ENCODE measurements at places on chromosomes 3 and 15. TPM values are rescaled to one million over a fixed set of nuclear protein-coding genes. Genes with fewer than 3 reads are reported as not detected.

The TTLL13 gene
- total RNA-seq = not detected

The ASB14 gene
- total RNA-seq = not detected

DNA sequence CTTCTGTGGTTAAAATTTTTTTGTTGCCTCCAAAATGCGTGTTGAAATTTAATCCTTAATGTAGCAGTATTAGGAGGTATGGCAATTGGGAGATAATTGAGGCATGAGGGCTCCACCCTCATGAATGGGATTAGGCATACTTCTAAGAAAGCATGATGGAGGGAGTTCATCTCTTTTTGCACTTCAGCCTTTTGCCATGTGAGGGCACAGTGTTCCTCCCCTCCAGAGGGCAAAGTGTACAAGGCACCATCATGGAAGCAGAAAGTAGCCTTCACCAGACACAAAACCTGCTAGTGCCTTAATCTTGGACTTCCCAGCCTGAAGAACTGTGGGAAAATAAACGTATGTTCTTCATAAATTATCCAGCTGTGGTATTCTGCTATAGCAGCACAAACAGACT, 429.5 kb downstream of the ZIC1 start:
- no peak for ATAC-seq

- no peak for ATAC-seq
Measured at GRCh38 chr15:89385596-89386331, 51.1 kb upstream of the POLG start.

- ATAC-seq = peak; percentile 39
Measured at GRCh38 chr3:50617096-50617791, at the start of gene MAPKAPK3. Gene MAPKAPK3, plus strand, starts transcription at chr3:50617151. Its CDS starts 415 bp downstream, at chr3:50617566.

All from esophagus mucosa (tissue), 1 donor.